ENCODE measurements at places on chromosomes 2 and 18. TPM values are rescaled to one million over a fixed set of nuclear protein-coding genes. Genes with fewer than 3 reads are reported as not detected.

The PCARE gene
- not detected for total RNA-seq

The COL4A4 gene
- not detected for total RNA-seq

The POTEE gene
- total RNA-seq: 2.0 TPM

The NMUR1 gene
- not detected for total RNA-seq

The LIPG gene
- not detected for total RNA-seq

The GRB14 gene
- total RNA-seq: not detected

The PROM2 gene
- total RNA-seq: 0.24 TPM

The MYO1B gene
- 0.85 TPM for total RNA-seq

The XIRP2 gene
- total RNA-seq: not detected

The CD302 gene
- total RNA-seq: 0.28 TPM

The C2orf80 gene
- total RNA-seq: not detected

The SLC16A14 gene
- 0.22 TPM for total RNA-seq

The FSHR gene
- total RNA-seq: not detected

The MERTK gene
- 2.6 TPM for total RNA-seq

- DNase-seq: no peak
- H3K27ac ChIP-seq: no peak overlapping the region
- no peaks in the 10 kb centered on the region for H3K27me3 ChIP-seq
- H3K4me1 ChIP-seq: no peaks in the 10 kb centered on the region
- no peak overlapping the region for H3K4me3 ChIP-seq
Measured at GRCh38 chr2:214542866-214543265, 132.0 kb downstream of the VWC2L start.

- DNase-seq: no peak
- no peaks in the 10 kb centered on the region for H3K27me3 ChIP-seq
- H3K27ac ChIP-seq: no peak overlapping the region
Measured at GRCh38 chr2:80326214-80326613, 21.7 kb upstream of the LRRTM1 start.

DNA sequence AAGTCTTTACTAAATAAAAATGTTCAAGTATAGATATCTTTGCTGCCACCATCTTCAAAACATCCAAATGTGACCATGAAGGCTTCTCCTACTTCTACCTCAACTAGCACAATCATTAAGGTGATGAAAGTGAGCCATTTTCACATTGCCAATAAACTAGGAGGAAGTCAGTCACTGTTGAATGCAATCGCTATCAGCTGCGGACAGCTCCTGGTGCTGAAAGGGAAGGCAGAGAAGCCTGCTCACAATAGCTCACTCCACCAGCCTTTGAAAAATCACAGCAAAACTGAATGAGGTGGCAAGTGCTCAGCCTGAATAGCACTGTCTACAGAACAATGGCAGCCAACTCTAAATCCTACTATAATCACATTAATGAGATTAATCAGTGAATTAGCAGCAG is 2.2 kb downstream of the MYT1L start:
- H3K4me1 ChIP-seq: no peaks in the 10 kb centered on the region
- H3K4me3 ChIP-seq: no peak overlapping the region
- no peaks in the 10 kb centered on the region for H3K27me3 ChIP-seq
- no peak overlapping the region for H3K27ac ChIP-seq
- H3K36me3 ChIP-seq: no peaks in the 10 kb centered on the region
- DNase-seq: peak; percentile 1

- no peak overlapping the region for H3K27ac ChIP-seq
- H3K4me3 ChIP-seq: no peak overlapping the region
- H3K27me3 ChIP-seq: no peaks in the 10 kb centered on the region
- no peaks in the 10 kb centered on the region for H3K36me3 ChIP-seq
- no peaks in the 10 kb centered on the region for H3K4me1 ChIP-seq
Measured at GRCh38 chr18:35610724-35611123, 29.2 kb downstream of the GALNT1 start.

DNA sequence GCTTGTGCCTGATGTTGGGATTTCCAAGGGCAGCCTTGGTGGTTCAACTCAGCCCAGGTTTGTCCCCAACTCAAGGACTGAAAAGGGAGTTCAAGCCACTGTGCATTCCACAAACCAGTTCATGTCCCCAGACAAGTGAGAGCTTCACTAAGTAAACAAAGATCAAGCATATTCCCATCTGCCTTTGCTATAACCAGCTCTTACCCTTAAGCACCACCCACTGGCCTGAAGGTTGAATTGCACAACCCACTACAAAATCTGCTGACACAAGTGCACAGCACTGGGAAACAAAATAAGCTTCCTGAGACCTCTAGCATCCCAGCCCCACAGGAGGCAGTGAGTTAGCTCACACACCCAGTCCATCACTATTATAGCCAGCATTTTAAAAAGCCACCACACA is 516.7 kb downstream of the NR4A2 start:
- H3K27me3 ChIP-seq: no peaks in the 10 kb centered on the region
- no peak overlapping the region for H3K4me3 ChIP-seq
- no peaks in the 10 kb centered on the region for H3K36me3 ChIP-seq
- no peak for DNase-seq
- H3K27ac ChIP-seq: no peak overlapping the region

- H3K36me3 ChIP-seq: no peaks in the 10 kb centered on the region
- DNase-seq: no peak
- H3K4me3 ChIP-seq: no peak overlapping the region
- H3K27me3 ChIP-seq: no peaks in the 10 kb centered on the region
Measured at GRCh38 chr2:39724828-39725144, 54.3 kb downstream of the THUMPD2 start.

DNA sequence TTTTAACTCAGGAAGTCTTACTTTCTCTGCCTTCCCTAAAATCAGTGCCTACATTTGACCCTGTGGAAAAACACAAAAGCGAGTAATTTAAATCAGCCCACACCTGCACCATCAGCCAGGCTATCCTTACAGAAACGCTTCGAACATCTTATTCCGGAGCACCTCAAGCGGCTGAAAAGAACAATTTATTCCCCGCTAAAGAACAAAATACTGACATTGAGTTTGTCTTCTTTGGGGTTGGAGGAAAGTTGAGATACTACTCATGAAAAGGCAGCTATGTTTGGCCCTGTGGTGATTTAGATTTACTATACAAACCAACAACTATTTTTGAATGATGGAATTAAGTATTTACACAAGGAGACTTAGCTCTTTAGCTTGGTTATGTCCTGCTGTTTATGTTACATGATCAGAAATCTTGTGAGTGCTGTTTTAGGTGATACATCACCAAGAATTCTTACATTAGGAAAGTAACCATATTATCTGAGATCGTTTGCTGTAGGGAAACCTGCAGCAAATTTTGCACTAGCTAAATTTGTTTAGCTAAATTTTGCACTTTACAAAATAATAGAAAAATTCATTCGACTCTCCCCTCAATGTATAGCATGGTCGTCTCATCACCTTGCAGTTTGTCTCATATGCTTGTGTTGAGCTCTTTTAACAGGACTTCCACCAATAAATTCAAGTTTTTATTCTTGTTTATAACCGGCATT is 158.8 kb upstream of the SIX2 start:
- no peaks in the 10 kb centered on the region for H3K4me1 ChIP-seq
- no peaks in the 10 kb centered on the region for H3K36me3 ChIP-seq
- H3K27ac ChIP-seq: no peak overlapping the region
- DNase-seq: no peak

DNA sequence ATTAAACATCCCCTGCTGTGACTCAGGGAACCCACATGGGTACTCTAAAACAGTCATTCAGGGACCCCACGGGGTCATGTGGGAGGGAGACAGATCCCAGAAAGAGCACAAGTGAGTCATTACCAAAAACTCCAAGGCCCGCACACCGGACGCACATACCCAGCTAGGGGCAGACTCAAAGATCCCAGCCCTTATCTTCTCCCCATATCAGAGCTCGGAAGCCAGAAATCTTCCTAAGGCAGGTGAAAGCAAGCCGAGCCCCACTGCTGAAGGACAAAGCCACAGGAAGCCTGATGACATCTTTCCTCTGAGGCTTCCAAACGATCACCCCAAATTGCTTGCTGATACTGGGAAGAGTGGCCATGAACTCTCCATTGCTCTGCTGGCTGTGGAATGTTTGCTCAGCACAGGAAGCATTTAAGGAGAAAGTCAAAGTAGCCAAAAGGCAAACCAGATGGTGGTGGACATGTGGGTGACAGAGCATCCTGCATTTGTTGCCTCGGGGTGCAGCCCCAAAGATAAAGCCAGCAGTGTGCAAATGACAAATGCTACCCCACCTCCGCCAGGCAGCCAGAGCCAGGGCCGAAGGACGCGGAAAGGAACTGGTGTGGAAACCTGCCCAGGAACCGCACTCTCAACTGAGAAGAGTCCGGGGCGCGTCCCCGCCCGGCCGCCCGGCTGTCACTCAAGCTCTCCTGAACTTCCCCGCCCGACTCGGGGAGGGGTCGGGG is 784 bp downstream of the ACTR1B start:
- H3K4me1 ChIP-seq: peaks cover 16% of the 10 kb centered on the region
- H3K36me3 ChIP-seq: no peaks in the 10 kb centered on the region
- peak overlapping the region; percentile 98 for H3K27ac ChIP-seq
- peak overlapping the region; percentile 89 for H3K4me3 ChIP-seq
- H3K27me3 ChIP-seq: no peaks in the 10 kb centered on the region

DNA sequence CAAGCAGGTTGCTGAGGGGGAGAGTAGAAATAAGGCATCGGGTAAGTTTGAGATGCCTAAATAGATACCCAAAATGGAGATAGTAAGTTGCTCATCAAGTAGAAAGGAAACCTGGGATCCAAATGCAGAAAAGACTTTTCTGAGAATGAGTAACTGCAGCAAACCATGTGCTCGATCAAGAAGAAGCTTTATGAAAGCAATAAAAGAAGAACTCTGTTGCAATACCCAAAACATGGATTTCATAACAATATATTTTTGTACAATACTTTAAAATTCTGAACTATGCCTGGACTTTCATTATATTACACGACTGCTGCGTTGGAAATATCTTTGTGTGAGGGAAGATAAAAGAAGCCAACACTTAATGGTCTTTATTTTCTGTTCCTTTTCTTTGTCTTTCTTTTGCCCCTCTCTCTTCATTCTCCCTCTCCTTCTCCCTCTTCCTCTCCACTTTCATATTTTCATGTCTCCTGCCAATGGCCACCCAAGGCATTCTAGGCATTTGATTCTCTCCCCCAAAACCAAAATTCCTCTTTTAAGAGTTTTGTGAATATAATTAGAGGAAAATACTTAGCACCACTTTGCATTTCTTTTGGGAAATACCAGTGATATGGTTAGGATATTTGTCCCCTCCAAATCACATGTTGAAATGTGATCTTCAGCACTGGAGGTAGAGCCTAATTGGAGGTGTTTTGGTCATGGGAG is 257.6 kb downstream of the MREG start:
- H3K36me3 ChIP-seq: no peaks in the 10 kb centered on the region
- H3K27me3 ChIP-seq: no peaks in the 10 kb centered on the region
- no peak overlapping the region for H3K4me3 ChIP-seq
- no peak overlapping the region for H3K27ac ChIP-seq

- no peak for DNase-seq
- no peak overlapping the region for H3K27ac ChIP-seq
- H3K4me3 ChIP-seq: no peak overlapping the region
- no peaks in the 10 kb centered on the region for H3K36me3 ChIP-seq
- no peaks in the 10 kb centered on the region for H3K27me3 ChIP-seq
Measured at GRCh38 chr2:17822445-17823117, 6.3 kb downstream of the MSGN1 start.

GRCh38 chr2:64177315-64177714 is 33.1 kb upstream of the PELI1 start:
- no peaks in the 10 kb centered on the region for H3K36me3 ChIP-seq
- no peak overlapping the region for H3K4me3 ChIP-seq
- H3K27me3 ChIP-seq: no peaks in the 10 kb centered on the region

GRCh38 chr2:217186152-217186551 is 326.3 kb upstream of the TNP1 start:
- H3K4me1 ChIP-seq: no peaks in the 10 kb centered on the region
- H3K4me3 ChIP-seq: no peak overlapping the region
- no peak overlapping the region for H3K27ac ChIP-seq
- no peak for DNase-seq

- H3K36me3 ChIP-seq: no peaks in the 10 kb centered on the region
- no peak overlapping the region for H3K4me3 ChIP-seq
- no peaks in the 10 kb centered on the region for H3K27me3 ChIP-seq
- H3K4me1 ChIP-seq: peaks cover 21% of the 10 kb centered on the region
- no peak overlapping the region for H3K27ac ChIP-seq
- DNase-seq: no peak
Measured at GRCh38 chr2:216107760-216108159, 1.4 kb upstream of the XRCC5 start.

GRCh38 chr2:218397820-218398436 is 1.7 kb upstream of the CTDSP1 start:
- H3K27ac ChIP-seq: peak overlapping the region; percentile 86
- H3K4me3 ChIP-seq: peak overlapping the region; percentile 71
- no peaks in the 10 kb centered on the region for H3K27me3 ChIP-seq
- no peaks in the 10 kb centered on the region for H3K36me3 ChIP-seq
- peaks cover 41% of the 10 kb centered on the region for H3K4me1 ChIP-seq

DNA sequence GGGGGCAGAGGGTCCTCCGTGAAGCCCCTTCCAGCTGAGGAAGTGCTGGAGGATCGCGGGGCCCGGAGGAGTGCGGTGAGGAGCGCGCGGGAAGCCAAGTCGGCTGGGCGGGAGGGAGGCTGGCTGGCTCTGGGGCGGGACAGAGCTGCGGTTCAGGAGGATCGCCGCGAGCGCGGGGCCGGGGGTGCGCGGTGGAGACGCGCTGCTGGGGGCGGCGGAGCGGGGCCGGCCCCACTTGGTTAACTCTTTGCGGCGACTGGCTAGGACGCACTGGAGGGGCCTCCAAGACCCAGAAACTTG is 464 bp downstream of the CYBRD1 start:
- no peaks in the 10 kb centered on the region for H3K4me1 ChIP-seq
- no peak overlapping the region for H3K27ac ChIP-seq
- H3K4me3 ChIP-seq: no peak overlapping the region
- DNase-seq: no peak

DNA sequence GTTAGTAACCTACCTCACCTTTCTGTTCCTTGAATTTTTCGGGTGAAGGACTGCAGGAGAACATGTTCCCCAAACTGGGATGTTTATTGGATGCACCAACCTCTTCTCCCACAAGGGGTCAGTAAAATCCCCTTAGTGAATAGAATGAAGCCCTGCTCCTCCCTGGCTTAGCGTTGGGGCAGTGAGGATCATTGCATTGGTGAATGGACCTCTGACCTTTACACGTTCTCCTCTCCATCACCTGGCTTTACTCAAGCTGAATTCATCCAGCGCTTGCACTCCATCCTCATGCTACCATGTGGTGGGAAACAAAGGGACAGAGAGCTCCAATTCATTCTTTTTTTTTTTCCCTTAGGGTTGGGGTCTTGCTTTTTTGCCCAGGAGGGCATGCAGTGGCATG is 157.2 kb downstream of the MIB1 start:
- H3K36me3 ChIP-seq: no peaks in the 10 kb centered on the region
- no peaks in the 10 kb centered on the region for H3K27me3 ChIP-seq
- H3K27ac ChIP-seq: no peak overlapping the region
- H3K4me1 ChIP-seq: no peaks in the 10 kb centered on the region
- no peak overlapping the region for H3K4me3 ChIP-seq

- no peak overlapping the region for H3K27ac ChIP-seq
- no peaks in the 10 kb centered on the region for H3K4me1 ChIP-seq
- no peak for DNase-seq
- no peaks in the 10 kb centered on the region for H3K27me3 ChIP-seq
Measured at GRCh38 chr18:26497866-26498265, 50.5 kb downstream of the KCTD1 start.

- H3K4me1 ChIP-seq: no peaks in the 10 kb centered on the region
- no peaks in the 10 kb centered on the region for H3K27me3 ChIP-seq
- no peak overlapping the region for H3K4me3 ChIP-seq
- DNase-seq: no peak
- H3K36me3 ChIP-seq: no peaks in the 10 kb centered on the region
Measured at GRCh38 chr2:10285191-10285555, 17.5 kb upstream of the HPCAL1 start.

Measured in naive thymus-derived CD4-positive, alpha-beta T cell (primary cell).